ENCODE measurements at places on chromosomes 16 and 17.

GRCh38 chr16:58492066-58492465 lies 7.9 kb upstream of the NDRG4 start:
- DNase-seq, result no peak

DNA sequence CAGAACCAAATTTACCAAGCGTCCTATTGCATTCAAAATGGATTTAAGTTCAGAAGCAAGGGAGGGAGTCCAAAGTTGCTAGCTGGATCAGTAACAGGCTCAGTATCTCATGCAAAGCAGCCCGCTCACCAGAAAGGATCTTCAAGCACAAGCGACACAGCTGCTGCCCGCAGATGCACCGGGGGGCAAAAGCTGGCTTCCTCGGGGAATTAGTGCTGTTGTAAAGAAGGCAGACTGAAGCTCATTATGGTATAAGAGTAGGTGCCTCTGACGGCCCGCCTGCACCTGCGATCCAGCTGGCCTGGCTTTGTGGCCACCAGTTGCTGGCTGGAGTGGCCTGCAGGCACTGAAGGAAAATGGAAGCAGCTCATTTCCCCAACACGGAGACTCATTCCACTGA lies 128.4 kb upstream of the RCVRN start:
- DNase-seq, result no peak

DNA sequence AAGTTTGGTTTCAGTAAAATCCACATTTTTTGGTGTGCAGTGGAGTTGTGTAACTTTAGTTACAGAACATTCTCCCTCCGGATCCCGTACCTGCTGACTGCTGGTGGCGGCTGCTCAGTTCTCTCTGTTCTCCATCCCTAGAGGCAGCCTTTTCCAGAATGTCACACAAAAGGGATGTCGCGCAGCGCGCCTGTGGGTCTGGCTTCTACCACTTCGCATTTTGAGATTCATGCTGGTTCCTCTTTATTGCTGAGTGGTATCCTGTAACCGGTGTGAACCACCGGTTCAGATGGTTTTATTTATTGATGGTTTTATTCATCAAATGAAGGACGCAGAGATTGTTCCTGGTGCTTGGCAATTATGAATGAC lies 981 bp upstream of the CEP131 start:
- peak; percentile 25 for DNase-seq

- no peak for DNase-seq
These were observed 46.9 kb downstream of the NFATC3 start for GRCh38 chr16:68131813-68132706.

DNA sequence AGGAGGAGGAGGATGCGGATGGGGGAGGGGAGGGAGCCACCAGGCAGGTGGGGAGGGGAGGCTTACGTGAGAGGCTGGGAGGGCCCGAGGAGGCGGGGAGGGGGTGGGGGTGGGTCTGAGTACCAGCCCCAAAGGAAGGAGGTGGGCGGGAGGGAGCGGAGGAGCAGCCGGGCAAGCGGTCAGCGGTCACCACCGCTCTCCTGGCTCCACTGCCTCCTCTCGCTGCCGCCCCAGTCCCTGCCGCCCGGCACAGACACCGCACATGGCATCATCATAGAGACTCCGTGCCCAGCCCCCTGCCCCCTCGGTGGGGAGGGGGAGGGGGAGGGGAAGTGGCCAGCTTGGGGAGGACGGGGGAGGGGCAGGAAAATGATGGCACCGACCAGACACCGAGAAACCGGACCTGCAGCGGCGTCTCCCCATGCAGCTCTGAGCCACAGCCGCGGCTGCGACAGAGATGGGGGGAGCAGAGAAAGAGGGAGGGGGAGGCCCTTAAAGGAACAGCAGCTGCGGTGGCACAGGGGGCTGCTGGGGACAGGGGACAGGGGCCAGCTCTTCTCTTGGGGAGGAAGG lies at the start of gene TLCD3B:
Gene TLCD3B, minus strand, starts transcription at position 431 of the 573 bp plus-strand sequence. CDS start 744 bp downstream, outside the sequence.
- no peak for DNase-seq

GRCh38 chr17:42018339-42018738 lies 1.1 kb upstream of the DNAJC7 start:
- DNase-seq, result peak; percentile 30

GRCh38 chr17:2374549-2375285 lies 26.1 kb downstream of the MNT start:
- DNase-seq, result no peak

DNA sequence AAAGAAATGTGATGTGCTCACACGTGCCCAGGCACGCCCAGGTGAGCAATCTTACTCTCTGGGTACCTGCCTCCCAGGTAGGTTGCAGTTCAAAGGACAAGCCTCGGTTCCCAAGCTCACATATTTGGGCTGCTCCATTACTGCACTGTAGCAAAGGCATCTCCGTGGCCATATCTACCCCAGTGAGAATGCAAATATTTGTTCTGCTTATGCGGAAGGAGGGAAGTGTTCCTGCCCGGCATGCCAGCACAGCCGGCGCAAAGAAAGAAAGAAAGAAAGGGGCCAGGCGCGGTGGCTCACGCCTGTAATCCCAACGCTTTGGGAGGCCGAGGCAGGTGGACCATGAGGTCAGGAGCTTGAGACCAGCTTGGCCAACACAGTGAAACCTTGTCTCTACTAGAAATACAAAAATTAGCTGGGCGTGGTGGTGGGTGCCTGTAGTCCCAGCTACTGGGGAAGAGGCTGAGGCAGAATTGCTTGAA lies 30.7 kb downstream of the SLC43A2 start:
- no peak for DNase-seq

GRCh38 chr17:17749921-17750320 lies 68.7 kb downstream of the RAI1 start:
- peak; percentile 59 for DNase-seq

DNA sequence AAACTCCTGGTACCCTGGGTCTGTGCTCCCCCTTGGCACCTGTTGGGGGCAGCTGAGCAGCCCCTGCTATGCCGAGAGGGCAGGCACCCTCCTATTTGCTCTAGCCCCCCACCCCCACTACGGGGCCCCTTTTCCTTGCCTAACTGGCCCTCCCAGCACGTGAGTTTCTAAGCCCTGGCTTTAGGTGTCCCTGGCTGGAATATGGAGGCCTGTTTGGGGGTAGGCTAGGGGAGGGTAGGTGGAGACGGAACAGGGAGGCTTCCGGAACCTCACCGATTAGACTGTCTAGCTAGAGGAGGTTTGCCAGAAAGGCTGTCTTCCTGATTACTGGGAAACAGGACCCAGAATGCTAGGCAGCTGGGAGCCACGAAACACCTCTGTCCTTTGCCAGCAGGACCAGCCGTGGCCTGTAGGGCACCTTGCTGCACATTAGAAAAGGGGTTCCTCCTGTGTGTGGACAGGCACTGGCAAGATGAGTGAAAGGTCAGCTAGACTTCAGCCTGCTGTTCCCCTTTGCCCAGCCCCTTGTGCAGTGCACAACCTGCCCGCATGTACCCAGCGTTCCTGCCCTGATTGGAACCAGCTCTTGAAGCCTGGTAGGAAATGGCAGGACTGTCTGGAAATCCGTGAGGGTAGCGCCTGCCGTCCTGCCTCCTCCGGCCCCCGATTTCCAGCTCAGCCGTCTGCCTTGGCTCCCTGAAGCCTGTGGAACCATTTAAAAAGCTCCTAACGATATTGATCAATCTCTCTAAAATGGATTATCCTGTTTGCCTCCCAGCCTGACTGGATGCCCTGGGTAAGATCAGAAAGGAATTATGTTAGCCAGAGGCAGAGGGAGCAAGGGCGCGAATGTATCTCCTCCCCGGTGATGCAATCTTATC lies 83.4 kb upstream of the GSE1 start:
- DNase-seq, result no peak

- DNase-seq, result no peak
These were observed 15.8 kb downstream of the SHISA9 start for GRCh38 chr16:12917246-12917645.

DNA sequence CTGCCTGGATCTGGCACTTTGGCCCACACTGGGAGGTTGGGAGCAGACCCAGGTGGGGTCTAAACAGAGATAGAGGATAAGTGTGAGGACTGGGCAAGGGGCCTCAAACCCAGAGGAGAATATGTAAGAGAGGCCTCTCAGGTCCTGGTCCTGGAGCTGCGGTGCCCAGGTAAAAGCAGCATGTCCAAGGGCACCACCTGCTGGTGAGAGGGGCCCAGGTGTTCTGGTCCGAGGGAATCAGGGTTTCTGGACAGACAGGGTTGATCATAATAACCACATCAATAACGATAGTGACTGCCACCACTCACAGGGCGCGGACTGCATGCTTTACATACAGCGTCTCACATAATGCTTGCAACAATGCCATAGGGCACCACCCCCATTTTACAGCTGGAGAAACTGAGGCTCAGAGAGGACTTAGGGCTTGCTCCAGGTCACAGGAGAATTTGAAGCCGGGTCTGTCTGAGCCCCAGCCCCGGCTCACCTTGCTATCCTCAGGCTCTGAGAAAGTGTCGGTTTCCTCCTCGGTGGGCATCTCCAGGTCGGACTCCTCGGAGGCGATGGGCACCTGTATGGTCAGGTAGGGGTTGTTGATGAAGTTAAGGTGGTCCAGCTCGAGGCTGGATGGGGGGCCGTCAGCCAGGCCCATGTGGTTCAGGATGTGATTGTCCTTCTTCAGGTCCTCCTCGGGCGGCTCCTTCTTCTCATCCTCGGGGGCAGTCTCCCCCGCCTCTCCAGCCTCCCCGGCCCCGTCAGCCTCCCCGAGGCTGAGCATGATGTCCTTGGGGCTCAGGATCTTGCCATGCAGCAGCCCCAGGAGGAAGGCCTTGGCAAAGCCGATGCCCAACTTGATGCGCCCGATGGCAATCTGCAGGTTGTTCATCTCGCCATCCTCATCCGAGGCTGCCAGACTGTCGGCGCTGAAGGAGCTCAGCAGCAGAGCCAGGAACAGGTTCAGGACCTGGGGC lies 19.1 kb upstream of the CD79B start:
- DNase-seq, result no peak

DNA sequence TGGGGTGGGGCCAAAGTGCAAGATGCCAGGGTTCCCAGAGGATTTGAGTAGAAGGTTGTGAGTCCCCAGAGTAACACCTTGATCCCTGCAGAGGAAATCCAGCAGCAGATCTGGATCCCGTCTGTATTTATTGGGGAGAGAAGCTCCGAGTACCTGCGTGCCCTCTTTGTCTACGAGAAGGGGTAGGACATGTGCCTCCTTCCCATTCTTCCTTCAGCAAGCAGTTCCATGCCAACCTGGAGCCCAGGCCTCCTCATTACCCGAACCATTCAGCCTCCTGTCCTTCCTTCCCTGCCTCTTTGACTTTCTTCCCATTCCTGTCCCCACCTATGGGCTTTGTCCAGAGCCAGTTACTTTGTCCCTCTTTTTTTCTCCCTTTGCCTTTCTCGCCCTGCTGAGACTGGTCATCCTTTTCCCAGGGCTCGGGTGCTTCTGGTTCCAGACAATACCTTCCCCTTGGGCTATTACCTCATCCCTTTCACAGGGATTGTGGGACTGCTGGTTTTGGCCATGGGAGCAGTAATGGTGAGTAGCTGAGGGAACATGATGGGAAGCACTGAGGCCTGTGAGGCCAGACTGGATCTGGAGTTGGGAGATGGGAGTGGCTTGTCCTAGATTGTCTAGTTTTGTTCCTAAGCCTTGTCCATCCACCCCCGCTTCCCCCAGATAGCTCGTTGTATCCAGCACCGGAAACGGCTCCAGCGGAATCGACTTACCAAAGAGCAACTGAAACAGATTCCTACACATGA lies 2.9 kb downstream of the RNF167 start:
- DNase-seq, result no peak

GRCh38 chr17:73566905-73567782 lies 77.1 kb downstream of the SDK2 start:
- no peak for DNase-seq

DNA sequence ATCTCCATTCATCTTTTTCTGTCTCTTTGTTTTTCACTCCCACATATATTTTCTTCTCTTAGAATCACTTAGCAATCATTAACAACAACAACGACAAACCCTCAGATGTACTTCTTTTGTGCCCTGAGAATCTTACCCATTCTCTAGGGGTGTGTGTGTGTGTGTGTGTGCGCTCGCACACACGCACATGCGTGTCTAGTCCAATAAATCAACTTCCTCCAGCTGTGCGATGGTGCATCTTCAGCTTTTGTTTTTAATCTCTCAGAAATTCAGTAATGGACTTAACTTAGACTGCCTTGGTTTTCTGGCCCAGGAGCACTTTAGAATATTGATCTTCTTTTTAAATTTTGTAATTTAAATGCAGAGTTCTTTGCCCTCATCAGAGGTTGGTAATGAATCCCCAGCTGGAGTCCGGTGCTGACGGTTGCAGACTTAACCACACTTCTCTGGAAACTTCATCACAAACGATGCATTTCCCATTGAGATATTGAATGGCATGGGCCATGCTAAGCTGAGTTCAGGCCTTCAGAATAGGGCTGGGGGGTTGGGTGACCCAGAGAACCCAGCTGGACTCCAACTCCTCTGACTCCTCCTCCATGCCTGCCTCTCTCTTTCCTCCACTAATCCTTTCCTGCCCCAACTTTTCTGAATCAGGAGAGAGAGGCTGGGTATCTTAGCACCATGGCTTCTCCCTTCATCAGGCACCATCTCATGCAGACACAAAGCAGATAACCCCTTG lies 193.9 kb downstream of the ZNF18 start:
- DNase-seq, result no peak
